ENCODE measurements at places on chromosomes 5 and 9. TPM values are rescaled to one million over a fixed set of nuclear protein-coding genes. Genes with fewer than 3 reads are reported as not detected.

Gene ATP6V0E1
- 216 TPM for total RNA-seq

Gene SLC25A48
- total RNA-seq, result 2.0 TPM

Gene LIX1
- total RNA-seq, result not detected

Gene STKLD1
- 0.44 TPM for total RNA-seq

Gene PCDHA9
- total RNA-seq, result 0.19 TPM

Gene MYMK
- not detected for total RNA-seq

Gene TRAPPC13
- total RNA-seq, result 18.1 TPM

Gene TMOD1
- total RNA-seq, result 9.2 TPM

Gene CCNI2
- total RNA-seq, result not detected

Gene CER1
- total RNA-seq, result not detected

Gene TGFBR1
- total RNA-seq, result 32.0 TPM

Gene GFPT2
- 27.3 TPM for total RNA-seq

Gene NUTM2G
- total RNA-seq, result not detected

Gene KCNV2
- total RNA-seq, result not detected

Gene F12
- total RNA-seq, result 2.0 TPM

Gene TICAM2
- 2.4 TPM for total RNA-seq

Gene N4BP3
- total RNA-seq, result 0.44 TPM

Gene HEMGN
- total RNA-seq, result not detected

Gene OTP
- not detected for total RNA-seq

Gene PRUNE2
- total RNA-seq, result 20.7 TPM

Gene CCL28
- total RNA-seq, result 2.1 TPM

Gene PCDHB5
- 2.4 TPM for total RNA-seq

Gene MEGF9
- total RNA-seq, result 35.5 TPM

Gene C9
- not detected for total RNA-seq

Gene POLE3
- 27.3 TPM for total RNA-seq

Gene BHMT2
- 26.0 TPM for total RNA-seq

Gene ZNF618
- total RNA-seq, result 7.7 TPM
